H9 (cell line): ENCODE measurements at places on chromosomes 12 and 14. TPM values are rescaled to one million over a fixed set of nuclear protein-coding genes. Genes with fewer than 3 reads are reported as not detected.

USP44 gene
- total RNA-seq, result 181 and 185 TPM in 2 replicates

NEUROD4 gene
- total RNA-seq, result not detected in 2 replicates

CD163L1 gene
- total RNA-seq, result 0.18 and 0.39 TPM in 2 replicates

RERGL gene
- not detected in 2 replicates for total RNA-seq

DPPA3 gene
- 1.4 and 2.0 TPM in 2 replicates for total RNA-seq
